ENCODE measurements at places on chromosomes 12 and 14. TPM values are rescaled to one million over a fixed set of nuclear protein-coding genes. Genes with fewer than 3 reads are reported as not detected.
A peak's percentile ranks its signal among the peaks of the same experiment; 100 is the strongest.

The FOXG1 gene
- total RNA-seq, result not detected

The P2RX2 gene
- total RNA-seq, result not detected

DNA sequence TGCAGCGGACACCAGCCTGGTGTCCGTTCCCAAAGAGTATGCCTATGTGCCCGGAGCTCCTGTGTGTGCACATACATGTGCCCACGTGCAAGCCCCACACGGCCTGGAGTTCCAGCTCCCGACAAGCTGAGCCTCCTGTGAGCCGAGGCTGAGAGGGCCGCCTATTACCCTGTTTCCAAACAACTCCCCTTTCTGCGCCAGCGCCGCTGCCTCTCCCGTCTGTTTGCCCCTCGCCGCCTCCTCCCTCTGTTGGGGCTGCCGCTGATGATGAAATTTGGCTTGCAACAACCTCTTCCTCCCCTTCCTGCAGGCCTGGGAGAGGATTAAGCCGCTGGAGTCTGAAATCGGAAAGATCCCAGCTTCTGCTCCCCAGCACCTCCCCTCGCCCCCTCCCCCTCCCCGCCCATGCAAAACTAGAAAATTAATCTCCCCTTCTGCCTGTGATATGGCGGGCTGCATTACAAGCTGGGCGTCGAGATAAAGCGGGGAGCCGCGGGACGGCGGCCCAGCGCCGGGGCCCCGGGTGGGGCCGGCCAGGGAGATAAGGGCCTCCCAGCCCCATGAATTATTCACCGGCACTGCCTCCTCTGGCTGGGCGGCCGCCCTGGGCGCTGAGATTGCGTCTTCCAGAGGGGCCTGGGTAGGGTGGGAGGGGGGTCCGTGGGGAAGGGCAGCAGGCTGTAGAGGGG lies 6.8 kb upstream of the ASIC1 start:
- no peak for DNase-seq

GRCh38 chr12:3453990-3454680 lies 36.9 kb upstream of the PRMT8 start:
- DNase-seq, result peak; percentile 75

DNA sequence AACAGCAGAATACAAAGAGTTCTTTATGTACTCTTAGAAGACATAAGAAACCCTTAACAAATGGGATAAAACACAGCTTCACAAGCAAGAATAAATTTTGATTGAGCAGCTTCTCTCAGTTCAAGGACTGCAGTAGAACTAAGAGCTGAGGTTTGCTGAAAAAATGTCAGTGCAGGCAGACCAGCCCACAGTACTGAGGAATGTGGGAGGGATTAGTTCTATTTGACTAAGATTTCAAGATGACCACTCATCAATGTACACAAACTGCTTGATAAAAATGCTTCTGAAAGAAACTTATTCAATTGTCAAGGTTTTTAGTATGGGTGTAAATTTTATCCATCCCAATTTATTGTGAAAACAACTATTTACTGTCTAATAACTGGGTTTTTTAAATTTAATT lies 138.4 kb downstream of the SEC23A start:
- no peak for DNase-seq

The RPGRIP1 gene
- total RNA-seq, result 0.33 TPM

GRCh38 chr14:42070031-42070430 lies 463.4 kb downstream of the LRFN5 start:
- no peak for DNase-seq

DNA sequence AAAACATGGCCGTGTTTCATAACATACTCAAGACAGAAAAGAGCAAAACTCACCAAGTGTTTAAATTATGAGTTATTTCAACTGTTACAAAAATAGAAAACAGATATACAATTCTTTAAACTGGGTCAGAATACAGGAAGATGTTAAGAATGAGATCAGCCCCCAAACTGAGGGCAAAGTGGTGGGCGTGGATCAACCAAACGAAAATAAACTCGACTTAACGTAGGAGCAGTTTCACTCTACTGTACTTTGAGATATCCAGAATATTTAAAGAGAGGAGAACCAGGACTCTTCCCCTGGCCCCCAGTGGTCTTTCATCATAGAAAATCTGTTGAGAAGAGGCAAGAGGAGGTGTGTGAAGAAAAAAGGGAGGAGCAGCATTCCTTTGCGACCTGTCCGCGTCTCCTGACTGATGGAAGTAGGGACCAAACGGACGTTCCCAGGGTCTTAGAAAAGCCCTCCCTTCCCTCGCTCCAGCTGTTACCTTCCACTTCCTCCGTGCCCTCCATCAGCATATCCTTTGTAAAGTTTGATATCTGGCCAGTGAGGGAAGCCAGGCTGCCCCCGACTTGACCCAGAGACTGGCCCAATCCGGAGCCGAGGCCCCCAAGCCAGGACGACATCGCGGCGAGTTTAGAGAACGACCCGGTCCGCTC lies 668 bp downstream of the TRIP11 start:
- peak; percentile 36 for DNase-seq

- no peak for DNase-seq
Observed at GRCh38 chr12:93108985-93109384, 179.9 kb upstream of the EEA1 start.

- DNase-seq, result no peak
Observed at GRCh38 chr14:81018251-81018650, 62.8 kb downstream of the TSHR start.

DNA sequence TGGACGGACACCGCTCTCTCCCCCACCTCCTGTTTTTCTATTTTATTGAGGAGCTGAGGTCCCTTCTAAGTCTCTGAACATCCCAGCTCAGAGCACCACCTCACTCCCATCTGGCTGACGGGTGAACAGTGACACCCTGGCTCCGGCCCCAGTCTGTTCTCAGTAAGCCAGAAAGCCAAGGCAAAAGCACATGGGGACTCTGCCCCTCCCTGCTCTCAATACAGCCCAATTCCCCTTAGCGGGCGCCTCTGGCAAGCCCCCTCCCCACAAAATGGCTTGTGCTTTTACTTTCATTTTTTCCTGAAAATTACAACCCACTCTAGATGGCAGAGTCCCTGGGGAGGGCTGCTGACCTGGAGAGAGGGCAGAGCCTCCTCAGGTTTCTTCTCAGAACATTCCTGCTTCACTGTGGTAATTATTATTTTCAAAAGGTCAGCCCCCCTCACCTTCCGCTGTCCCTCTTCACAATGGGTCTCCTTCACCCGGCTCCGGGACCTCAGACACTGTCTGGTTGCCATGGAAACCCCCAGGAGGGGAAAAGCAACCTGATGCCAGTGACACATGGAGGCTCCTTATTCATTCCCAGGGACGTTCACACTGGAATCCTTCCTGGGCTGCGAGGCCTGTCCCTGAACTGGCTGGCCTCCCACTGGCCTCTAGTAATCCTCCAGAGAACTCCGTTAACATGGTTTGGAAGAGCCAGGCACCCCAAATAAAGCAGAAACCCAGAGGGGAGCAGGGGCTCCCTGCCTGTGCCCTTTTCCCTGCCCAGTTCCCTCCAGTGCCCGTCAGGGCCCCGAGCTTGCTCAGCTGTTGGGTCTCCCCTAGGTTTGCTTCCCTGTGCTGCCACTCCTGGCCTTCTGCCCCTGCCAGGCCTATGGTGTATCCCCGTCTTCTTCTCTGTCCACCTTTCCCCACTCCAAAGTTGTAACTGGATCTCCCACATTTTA lies 15.9 kb downstream of the COL2A1 start:
- no peak for DNase-seq

DNA sequence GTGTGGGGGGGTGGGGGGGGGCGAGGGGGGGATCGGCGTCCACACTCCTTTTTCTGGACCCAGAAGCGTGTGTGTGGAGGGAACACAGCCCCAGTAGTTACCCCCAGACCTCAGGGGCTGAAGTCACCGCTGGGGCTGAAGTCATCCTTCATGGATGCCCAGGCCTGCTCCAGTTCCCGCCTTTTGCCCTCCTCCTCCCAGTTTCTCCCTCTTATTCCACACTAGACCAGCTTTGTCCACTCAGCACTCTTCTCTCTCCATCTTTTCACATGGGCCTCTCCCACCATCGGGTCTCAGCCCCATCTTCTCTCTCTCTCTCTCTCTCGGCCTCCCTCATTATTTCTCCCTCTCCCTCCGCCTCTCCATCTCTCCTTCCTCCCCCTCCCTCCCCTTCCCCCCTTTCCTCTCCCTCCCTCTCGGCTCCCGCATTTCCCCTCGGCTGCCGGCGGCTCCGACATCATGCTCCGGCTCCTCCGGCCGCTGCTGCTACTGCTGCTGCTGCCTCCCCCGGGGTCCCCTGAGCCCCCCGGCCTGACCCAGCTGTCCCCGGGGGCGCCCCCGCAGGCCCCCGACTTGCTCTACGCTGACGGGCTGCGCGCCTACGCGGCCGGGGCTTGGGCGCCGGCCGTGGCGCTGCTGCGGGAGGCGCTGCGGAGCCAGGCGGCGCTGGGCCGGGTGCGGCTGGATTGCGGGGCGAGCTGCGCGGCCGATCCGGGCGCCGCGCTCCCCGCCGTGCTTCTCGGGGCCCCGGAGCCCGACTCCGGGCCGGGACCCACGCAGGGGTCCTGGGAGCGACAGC lies at the start of gene P3H3:
P3H3 (plus strand) TSS at position 426 of the 799 bp plus-strand sequence; CDS start at position 460, 34 bp downstream.
- DNase-seq, result no peak

- DNase-seq, result no peak
Observed at GRCh38 chr12:27076928-27077327, 5.5 kb downstream of the C12orf71 start.

The INSM2 gene
- 0.08 TPM for total RNA-seq

DNA sequence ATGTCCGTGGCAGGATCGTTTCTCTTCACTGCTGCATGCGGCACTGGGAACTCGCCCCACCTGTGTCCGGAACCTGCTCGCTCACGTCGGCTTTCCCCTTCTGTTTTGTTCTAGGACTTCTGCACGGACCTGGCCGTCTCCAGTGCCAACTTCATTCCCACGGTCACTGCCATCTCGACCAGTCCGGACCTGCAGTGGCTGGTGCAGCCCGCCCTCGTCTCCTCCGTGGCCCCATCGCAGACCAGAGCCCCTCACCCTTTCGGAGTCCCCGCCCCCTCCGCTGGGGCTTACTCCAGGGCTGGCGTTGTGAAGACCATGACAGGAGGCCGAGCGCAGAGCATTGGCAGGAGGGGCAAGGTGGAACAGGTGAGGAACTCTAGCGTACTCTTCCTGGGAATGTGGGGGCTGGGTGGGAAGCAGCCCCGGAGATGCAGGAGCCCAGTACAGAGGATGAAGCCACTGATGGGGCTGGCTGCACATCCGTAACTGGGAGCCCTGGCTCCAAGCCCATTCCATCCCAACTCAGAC lies 1.2 kb downstream of the FOS start:
- peak; percentile 45 for DNase-seq

GRCh38 chr14:58572473-58572853 lies 65.3 kb upstream of the DACT1 start:
- DNase-seq, result no peak

GRCh38 chr12:130552483-130552996 lies 163.6 kb downstream of the RIMBP2 start:
- peak; percentile 25 for DNase-seq

The KRT5 gene
- not detected for total RNA-seq

DNA sequence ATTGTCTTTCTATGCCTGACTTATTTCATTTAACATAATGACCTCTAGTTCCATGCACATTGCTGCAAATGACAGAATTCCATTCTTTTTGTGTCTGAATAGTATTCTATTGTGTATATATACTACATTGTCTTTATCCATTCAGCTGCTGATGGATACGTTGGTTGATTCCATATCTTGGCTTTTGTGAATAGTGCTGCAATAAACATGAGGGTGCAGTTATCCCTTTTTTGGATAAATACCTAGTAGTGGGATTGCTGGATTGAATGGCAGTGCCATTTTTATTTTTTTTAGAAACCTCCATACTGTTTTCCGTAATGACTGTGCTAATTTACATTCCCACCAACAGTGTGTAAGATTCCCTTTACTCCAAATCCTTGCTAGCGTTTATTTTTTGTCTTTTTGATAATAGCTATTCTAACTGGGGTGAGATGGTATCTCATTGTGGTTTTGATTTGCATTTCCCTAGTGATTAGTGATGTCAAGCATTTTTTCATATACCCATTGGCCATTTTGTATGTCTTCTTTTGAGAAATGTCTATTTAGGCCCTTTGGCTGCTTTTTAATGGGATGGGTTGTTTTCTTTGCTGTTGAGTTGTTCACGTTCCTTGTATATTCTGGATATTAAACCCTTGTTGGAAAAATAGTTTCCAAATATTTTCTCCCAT lies 2.3 kb downstream of the OAS2 start:
- no peak for DNase-seq

DNA sequence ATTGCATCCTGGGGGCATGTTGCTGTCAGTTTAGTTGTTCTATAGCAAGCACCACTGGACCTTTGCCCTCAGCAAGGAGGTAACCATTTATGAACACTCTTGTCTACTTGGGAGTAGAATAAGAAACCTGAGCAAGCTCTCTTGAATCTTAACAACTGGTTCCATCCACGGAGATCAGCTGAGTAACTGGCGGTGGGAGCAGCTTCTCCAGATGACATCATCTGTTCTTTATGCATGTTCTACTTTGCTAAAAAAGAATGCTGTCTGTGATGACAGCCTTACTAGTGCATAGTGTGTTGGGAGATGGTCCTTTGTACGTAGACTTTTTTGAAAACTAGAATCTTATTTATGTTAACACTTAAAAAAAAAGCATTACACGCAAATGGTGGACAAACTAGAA lies 17.7 kb downstream of the SLC4A8 start:
- no peak for DNase-seq

- no peak for DNase-seq
Observed at GRCh38 chr12:53122961-53123468, 19.7 kb downstream of the SOAT2 start.

The RBP5 gene
- not detected for total RNA-seq

The TMEM119 gene
- total RNA-seq, result not detected

GRCh38 chr12:8697476-8698131 lies at the start of gene RIMKLB:
Gene RIMKLB (plus strand): TSS chr12:8697991. CDS start chr12:8713867, 15,876 bp downstream.
- no peak for DNase-seq

The CLEC12A gene
- total RNA-seq, result not detected

The OTUB2 gene
- total RNA-seq, result 2.3 TPM

DNA sequence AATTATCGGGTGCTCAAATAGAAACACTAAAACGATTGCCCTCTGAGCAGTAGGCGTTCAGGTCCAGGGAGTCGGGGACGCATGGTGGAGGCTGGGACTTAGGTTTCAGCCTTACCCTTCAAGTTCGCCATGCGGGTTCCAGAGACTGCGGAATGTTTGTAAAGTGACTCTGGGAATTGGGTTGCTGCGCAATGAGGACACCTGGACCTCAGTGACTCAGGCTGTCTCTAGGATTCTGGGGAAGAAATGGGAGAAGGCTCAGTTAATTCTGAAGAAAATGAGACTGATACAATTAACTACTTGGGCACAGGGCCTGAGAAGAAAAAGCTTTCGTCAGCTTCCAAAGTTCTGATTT lies 1.1 kb downstream of the LGALS3 start:
- DNase-seq, result peak; percentile 56

The TAS2R14 gene
- 1.8 TPM for total RNA-seq

DNA sequence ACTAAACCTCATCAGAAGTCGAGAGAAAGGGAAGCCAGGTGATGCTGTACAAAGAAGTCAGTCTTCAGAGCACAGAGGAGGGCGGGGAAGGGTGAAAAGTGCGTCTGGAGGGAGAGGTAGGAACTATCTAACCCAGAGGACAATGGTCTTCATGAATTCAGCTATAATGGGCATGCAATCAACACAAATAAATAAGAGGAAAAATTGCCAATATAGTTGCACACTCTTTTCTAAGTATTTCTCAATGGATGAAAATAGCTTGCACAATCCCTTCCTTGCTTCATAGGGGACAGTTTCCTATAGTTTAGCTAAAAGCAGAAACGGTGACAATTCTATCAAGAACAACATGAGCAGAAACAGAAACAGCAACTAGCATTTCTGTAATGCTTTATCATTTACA lies 931.2 kb downstream of the AACS start:
- DNase-seq, result no peak

The UNG gene
- 158 TPM for total RNA-seq
